ENCODE measurements at places on chromosomes 3 and 15.

- peak; percentile 9 for DNase-seq
Measured at GRCh38 chr3:112405845-112406244, 72.9 kb downstream of the CD200 start.

GRCh38 chr3:42503251-42503924 is 945 bp downstream of the VIPR1 start:
- no peak for DNase-seq

GRCh38 chr15:48596415-48596814 is 49.1 kb downstream of the FBN1 start:
- no peak for DNase-seq

- no peak for DNase-seq
Measured at GRCh38 chr3:66830301-66830700, 167.8 kb upstream of the KBTBD8 start.

GRCh38 chr3:32419742-32420125 is 28.1 kb downstream of the CMTM7 start:
- DNase-seq, result no peak

GRCh38 chr3:7146529-7146928 is 285.6 kb downstream of the GRM7 start:
- DNase-seq, result no peak

- no peak for DNase-seq
Measured at GRCh38 chr3:115228266-115228665, 81.2 kb upstream of the ZBTB20 start.

DNA sequence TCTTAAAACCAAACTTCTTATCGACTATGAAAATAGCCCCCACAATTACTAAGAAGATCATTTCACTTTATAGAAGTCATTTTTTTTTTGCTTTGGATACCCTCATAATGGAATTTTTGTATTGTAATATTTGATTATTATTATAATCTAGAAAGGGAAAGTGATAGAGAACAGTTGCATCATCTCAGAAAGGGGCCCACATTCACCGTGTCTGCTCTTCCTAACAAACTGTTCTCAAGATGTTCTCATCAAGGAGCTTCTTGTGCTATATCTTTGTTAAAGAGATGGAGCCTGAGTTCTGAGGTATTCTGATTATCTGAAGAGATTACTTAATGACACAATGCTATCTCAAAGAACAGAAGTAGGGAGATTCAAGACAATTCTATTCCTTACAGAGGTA is 49.3 kb downstream of the MME start:
- DNase-seq, result no peak

DNA sequence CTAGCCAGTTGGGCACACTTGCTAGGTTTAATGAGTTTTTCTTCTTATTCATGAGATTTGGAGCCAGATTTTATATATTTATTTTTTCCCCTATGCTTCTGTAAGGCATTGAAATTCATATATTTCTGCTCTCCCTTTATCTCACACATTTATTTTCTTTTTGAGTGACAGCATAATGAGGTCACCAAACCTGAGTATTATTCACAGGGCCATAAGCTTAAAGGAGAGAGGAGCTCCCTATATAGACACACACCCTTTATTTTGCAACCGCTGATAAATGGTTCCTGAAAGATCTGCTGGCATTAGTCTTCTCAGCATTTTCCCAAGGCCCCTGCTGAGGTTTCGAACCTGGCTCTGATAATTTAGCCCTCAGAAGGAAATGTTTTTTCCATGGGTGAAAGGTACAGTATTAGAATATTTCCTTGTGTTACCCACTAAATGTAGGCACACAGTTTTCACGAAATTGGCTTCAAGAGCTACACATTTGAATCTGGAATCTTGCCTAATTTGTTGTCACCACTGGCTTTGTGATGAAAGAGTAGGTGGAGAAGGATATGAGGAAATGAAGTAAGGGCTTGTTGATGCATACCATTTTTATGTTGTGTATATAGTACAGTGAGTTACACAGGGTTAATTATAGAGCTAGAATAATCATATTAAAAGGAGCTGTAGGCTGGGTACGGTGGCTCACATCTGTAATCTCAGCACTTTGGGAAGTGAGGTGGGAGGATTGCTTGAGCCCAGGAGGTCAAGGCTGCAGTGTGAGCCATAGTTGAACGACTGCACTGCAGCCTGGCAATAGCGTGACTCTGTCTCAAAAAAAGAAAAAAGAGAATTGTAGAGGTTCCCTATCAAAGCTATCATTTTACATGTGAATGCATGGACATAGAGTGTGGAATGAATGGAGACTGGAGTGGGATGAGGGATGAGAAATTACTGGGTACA is 6.5 kb downstream of the KLHL18 start:
- DNase-seq, result no peak

DNA sequence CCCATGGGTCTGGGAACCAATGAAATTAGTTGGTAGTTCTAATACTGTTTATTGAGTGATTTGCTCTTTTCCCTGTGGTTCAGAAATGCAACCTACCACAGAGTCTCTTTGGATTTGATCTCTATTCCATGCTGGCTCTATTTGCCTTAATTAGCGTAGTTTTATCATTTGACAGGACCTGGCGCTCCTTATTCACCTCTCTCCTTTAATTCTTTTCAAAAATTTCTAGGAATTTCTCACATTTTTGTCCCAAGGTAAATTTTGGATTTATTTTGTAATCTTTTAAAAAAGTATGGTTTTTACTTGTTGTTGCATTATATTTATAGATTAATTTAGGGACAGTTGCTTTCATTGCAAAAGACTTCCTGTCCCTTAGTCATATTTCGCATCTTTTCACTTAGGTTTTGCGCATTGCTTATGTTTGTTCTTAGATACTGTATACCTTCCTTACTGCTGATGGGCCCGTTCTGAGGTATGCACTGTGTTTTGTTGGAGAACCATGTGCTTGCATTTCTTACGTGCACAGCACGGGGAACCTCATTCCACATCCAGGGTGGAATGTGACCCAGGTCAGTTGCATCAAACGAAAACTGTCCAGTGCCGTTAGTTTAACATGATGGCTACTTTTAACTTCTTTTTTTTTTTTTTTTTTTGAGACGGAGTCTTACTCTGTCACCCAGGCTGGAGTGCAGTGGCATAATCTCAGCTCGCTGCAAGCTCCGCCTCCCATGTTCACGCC is 27.0 kb downstream of the SENP5 start:
- no peak for DNase-seq

- no peak for DNase-seq
Measured at GRCh38 chr3:25306705-25307104, 121.4 kb upstream of the RARB start.

GRCh38 chr15:42137461-42138261 is 18.8 kb downstream of the PLA2G4F start:
- no peak for DNase-seq

- no peak for DNase-seq
Measured at GRCh38 chr3:197753263-197753662, 3.6 kb downstream of the FYTTD1 start.

DNA sequence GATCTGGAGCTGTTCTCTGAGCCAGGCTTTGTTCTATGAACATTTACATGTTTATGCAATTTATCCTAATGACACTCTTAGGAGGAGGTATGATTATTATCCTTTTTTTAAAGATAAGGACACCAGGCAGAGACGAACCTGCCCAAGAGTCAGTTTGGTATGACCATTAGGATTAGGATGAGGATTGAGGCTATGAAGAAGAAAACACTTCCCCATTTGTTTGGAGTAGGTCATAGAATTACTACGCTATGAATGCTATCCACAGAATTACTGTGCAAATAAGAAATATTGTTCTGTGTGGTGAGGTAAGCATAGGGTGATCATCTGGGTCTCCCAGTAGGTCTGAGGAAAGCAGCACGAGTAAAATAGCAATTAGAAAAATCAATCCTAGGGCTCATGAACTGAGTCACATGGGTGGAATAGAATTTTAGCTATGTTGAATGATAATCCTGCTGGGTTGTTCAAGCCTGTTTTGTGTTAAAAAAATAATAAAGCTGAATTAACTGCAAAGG is 23.9 kb downstream of the EIF4E3 start:
- no peak for DNase-seq

DNA sequence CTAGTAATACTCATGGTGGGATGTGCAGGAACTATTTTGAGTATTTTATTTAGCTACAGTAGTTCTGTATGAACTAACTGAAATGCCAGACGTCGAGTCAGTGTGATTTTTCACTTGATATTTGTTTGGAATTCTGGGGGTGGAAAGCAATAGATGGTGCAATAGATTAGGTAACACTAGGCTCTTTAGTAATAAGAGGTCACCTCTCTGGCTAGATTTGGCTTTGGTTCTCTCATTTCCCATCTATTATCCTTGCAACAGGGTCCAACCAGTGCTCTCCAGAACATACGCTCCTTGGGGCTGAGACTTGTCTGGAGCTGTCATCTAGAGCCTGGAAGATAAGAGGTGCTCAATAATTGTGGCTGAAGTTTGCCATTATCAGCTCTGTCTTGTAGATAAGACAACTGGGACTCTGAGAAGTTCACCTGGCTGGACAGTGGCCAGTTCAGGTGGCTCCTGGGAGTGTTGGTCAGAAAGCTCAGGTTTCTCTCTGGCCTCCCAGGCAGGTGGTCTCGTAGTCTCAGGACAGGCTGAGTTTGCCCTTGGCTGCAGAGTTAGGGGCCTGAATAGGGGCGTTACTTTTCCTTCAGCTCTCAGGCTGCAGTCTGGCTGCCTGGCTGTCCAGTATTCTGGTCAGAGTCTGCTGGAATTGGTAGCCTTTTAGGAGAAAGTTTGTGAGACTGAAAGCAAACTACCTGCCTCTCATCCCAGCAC is 277.5 kb upstream of the RGMA start:
- DNase-seq, result no peak

GRCh38 chr15:42691308-42691707 is 45.6 kb downstream of the CDAN1 start:
- DNase-seq, result no peak

GRCh38 chr15:72249142-72249810 is 18.3 kb upstream of the PKM start:
- DNase-seq, result no peak

- DNase-seq, result no peak
Measured at GRCh38 chr3:195403841-195404408, 38.9 kb downstream of the ACAP2 start.

DNA sequence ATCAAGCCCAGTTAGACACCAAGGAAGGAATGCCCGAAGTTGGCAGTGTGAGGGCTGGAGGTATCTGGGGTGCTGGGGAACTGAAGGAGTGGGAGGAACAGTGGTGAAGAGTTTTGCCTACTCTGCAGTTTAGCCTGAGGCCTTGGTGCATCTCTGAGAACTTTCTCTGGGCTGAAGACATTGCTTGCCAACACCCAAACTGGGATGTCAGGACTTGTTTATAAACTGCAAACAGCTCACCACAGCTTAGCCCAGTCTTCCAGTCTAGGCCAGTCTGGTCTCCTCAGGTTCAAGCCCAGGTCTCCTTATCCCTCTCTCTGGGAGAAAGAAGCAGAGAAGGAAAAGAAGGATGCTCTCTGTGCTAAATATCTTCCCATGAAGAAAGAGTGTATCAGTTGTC is 68.0 kb upstream of the BOC start:
- DNase-seq, result no peak

GRCh38 chr3:9401986-9402385 is 4.6 kb downstream of the SETD5 start:
- DNase-seq, result no peak

GRCh38 chr15:101641129-101641764 is 10.9 kb downstream of the TM2D3 start:
- DNase-seq, result peak; percentile 68

- no peak for DNase-seq
Measured at GRCh38 chr15:25787855-25788520, 75.1 kb downstream of the ATP10A start.

- DNase-seq, result no peak
Measured at GRCh38 chr3:115666920-115667737, 43.8 kb downstream of the GAP43 start.

DNA sequence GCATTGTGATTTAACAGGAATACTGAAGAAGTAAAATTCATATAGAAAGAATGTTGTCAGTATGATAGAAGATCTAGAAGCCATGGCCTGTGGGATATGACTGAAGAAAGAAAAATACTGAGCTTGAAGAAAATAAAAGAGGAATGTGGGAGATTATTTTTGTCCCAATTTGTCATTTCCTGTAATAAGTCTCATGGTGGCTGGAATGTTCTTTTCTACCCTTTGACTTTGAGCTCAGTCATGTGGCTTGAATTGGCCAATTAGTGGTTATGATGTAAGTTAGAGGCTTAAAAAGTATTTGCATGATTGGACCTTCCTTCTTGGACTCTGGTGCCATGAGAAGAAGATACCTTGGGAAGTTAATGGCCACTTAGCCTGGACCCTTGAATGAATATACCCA is 14.1 kb downstream of the APH1B start:
- no peak for DNase-seq

DNA sequence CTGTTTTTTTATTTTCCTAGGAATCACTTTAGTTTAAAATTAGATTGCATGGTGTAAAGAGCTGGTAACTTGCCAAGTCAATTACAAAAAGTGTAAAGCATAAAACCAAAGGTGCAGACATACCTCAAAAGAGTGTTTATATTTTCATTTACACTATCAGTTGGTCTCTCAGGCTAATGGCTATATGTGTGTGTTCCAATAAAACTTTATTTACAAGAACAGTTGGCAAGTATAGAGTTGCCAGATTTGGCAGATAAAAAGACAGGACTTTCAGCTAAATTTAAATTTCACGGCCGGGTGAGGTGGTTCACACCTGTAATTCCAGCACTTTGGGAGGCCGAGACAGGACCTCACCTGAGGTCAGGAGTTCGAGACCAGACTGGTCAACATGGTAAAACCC is 41.1 kb downstream of the HOMER2 start:
- DNase-seq, result no peak

All from activated T-cell treated with anti-CD3 and anti-CD28 coated beads, Interleukin-2, amount 50 U/mL, for 4 hours (primary cell).